EH (cell line): ENCODE measurements at places on chromosomes 7 and 10.

DNA sequence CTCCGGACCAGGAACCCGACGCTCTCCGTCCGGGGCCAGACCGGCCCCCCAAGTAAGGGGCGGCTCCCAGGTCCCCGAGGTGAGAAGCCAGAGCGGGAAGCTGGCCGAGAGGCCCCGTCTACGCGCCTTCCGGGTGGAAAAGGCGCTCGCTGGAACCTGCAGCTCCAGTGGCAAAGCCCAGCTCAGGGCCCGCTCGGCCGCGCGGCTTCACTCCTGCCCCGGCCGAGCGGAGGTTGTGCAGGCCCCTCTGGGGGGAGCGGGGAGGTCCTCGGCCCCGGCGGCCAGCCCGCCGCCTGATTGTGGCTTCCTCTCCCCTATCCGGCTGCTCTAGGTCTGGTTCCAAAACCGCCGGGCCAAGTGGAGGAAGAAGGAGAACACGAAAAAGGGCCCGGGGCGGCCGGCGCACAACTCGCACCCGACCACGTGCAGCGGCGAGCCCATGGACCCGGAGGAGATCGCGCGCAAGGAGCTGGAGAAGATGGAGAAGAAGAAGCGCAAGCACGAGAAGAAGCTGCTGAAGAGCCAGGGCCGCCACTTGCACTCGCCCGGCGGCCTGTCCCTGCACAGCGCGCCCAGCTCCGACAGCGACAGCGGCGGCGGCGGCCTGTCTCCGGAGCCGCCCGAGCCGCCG is 2.9 kb downstream of the UNCX start:
- DNase-seq = no peak

- DNase-seq = no peak
Observed at GRCh38 chr7:152865461-152865860, 105.9 kb downstream of the ACTR3B start.

- DNase-seq = peak; percentile 82
Observed at GRCh38 chr10:103843854-103844570, 11.4 kb downstream of the SH3PXD2A start.

- no peak for DNase-seq
Observed at GRCh38 chr7:130719541-130719940, 14.5 kb downstream of the KLF14 start.

- DNase-seq = no peak
Observed at GRCh38 chr7:137388916-137389315, 45.4 kb upstream of the PTN start.

GRCh38 chr7:109868215-109868860 is 1222.6 kb upstream of the LRRN3 start:
- DNase-seq = no peak

DNA sequence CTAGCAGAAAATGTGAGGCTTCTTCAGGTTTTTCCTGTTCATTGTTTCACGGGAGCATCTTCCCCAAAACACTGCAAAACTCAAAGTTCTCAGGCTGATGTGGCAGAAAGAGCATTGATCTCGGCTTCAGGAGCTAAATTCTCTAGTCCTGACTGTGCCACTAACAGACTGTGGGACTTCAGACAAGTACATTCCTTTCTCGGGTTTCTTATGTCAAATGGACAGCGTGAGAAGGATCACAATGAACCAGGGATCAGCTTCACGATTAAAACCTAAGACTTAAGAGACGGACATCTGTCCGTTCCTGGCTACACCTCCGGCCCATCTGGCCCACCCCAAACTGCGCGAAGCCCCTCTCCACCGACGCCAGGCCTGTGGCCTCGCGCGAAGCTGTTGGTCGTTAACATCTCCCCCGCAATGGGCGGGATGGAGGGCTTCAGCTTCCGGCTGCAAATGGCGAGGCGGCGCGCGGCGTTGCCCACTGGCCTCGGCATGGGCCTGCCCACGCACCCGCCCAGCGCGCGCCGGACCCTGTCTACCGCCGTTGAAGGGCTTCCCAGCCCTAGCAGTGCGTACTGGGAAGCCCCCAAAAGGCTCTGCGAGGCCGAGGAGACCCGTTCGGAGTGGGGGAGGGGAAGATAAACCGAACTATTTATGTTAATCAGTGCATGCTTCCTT is 549 bp upstream of the DDX50 start:
- peak; percentile 84 for DNase-seq

DNA sequence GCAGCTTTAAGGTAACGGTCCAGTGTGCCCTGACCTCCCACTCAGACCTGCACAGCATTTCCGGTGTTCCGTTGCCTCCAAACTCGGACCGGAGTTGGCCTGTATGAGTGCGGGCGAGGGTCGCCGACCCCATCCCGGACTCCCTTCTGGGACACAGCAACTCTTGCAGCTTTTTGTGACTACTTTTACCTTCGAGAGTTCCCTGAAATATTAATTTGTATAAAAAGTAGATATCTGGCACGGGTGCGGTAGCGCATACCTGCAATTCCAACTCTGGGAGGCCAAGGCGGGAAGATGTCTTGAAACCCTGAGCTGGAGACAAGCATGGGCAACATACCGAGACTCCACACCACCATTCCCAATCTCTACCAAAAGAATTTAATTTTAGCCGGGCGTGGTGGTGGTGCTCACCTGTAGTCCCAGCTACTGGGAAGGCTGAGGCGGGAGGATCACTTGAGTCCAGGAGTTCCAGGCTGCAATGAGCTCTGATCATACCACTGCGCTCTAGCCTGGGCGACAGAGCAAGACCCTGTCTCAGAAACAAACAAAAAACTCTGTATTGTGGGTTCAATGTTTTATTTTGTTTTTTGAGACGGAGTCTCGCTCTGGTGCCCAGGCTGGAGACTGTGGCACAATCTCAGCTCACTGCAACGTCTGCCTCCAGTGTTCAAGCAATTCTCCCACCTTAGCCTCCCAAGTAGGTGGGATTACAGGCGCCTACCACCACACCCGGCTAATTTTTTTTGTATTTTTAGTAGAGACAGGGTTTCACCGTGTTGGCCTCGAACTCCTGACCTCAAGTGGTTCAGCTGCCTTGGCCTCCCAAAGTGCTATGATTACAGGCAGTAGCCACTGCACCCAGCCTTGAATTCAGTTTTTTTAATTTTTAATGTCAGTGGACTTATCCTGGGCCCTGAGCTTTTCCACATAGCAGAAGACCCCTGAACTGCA is 1.1 kb upstream of the PPP1R35 start:
- DNase-seq = no peak

GRCh38 chr10:122132882-122133565 is 138.1 kb upstream of the BTBD16 start:
- no peak for DNase-seq
